Stimulated activated CD4-positive, alpha-beta T cell treated with anti-CD3 and anti-CD28 coated beads, Interleukin-4, amount 100 ng/mL, for 24 hours (primary cell): ENCODE measurements at places on chromosomes 6 and 20.

- DNase-seq: no peak
Measured at GRCh38 chr20:57807401-57808263, 97.8 kb upstream of the PMEPA1 start.

GRCh38 chr6:170129691-170130171, 161.1 kb downstream of the DLL1 start:
- DNase-seq: no peak

- no peak for DNase-seq
Measured at GRCh38 chr20:5551621-5552020, 198.6 kb upstream of the SHLD1 start.

DNA sequence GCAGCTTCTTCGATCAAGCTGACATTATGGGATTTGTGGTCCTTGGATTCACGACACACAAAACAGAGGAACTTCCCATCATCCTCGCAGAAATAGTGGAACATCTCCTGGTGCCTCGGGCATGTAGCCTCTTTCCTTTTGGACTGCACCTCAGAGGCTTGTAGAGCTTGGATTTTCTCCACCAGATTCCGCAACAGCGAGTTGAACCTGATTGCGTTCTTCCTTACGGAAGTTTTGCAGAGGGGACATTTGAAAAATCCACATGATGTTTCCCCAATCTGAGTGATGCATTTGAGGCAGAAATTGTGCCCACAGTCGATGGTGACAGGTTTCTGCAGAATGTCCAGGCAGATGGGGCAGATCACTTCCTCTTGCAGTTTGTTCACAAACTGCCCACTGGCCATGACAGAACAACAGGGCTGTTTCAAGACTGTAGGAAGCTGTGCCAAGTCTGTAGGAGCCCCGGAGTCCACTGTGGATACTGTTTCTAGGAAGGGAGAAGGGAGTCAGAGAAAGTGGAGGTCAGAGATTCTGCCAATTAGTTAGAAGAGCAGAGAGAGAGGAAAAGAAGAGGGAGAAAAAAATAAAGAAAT, 392 bp downstream of the TRIM31 start:
- no peak for DNase-seq

DNA sequence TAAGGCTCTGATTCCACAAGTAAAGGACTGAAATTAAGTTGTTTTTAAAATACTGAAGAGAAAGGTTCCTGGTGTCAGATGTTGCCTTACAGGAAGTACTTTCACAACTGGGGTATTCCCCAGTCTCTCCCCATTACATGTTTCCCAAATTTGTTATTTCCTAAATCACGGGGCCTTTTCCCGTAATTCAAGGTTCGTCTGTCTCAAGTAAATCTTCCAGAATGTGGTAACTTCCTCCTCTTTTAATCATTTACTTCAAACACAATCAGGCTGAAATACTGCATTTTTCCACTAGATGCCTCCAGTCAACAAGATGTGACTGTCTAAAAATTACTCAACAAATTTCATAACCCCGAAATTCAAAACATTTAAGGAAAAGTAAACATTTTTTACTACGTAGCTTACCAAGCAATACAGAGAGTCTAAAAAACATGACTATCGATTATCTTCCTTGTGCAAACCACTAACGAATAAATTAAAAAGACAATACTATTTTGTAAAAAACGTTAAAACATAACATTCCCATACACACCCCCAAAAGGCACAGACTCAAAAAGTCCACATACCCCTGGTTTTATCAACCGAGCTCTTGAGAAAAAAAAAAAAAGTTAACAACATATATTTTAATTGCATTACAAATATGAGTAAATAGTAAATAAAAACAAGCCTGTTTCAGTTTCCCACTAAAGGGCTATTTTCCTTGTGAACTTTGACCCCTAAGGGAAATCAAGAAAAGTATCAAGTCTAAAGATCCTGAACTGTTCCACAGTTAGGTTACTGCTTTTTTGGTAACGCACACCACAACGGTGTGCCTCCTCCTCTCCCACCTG, 1.7 kb downstream of the SOD2 start:
- DNase-seq: peak; percentile 19

DNA sequence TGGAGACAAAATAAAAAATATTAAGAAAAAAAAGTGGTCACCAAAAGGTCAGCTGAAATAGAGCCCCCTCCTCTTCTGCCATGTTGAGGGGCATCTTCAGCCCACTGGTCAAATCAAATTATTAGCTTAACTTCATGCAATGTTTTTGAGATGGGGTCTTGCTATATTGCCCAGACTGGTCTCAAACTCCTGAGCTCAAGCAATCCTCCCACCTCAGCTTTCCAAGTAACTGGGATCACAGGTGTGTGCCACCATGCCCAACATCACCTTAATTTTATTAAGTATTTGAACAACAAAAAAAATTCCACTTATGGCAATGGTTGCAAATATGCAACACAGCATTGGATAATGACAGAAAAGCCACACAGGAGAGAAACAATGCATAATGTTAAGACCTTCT, 99.3 kb upstream of the BEND3 start:
- DNase-seq: no peak

GRCh38 chr6:337805-338368, 45.6 kb downstream of the DUSP22 start:
- peak; percentile 28 for DNase-seq

GRCh38 chr6:54188846-54189245, 77.6 kb downstream of the MLIP start:
- DNase-seq: no peak

DNA sequence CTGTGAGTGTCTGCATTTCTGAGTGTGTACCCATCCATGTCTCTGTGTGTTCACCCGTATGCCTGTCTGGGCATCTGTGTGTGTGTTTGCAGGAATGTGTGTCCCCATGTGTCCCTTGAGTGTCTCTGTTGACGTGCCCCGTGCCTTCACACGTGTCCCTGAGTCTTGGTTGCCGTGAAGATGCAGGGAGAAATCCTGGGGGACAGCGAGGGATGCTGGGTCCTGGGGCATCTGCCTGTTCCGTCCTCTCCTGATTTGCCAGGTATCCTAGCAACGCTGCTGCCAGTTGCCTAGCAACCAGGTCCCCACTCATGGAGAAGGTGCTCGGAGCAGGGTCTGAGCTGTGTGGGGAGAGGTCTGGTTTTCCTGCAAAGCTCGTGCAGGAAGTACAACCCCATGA, 6.0 kb upstream of the LKAAEAR1 start:
- no peak for DNase-seq

DNA sequence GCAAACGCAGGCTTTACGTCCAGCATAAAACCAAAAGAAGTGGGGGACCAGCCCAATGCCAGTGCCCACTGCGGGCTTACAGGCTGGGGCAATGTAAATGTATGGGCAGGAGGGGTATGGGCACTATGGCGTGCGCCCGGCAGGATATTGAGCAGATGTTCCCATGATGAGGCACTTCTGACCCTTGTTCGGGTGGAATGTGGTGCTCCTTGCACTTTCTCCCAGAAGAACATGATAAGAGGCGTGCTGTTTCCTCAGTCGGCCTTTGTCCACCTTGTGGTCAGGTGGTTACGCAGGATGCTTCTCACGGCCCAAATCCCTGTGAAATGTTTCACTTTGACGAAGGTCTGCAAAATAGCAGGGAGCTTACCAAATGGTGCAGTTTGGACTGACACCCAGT, 4.8 kb upstream of the GPR31 start:
- DNase-seq: no peak
